ENCODE measurements at places on chromosomes 3 and 15.

- no peak for DNase-seq
Measured at GRCh38 chr3:107990433-107990832, 100.4 kb downstream of the CD47 start.

GRCh38 chr3:127339928-127340861 is 52.3 kb upstream of the PRR20G start:
- DNase-seq, result no peak

DNA sequence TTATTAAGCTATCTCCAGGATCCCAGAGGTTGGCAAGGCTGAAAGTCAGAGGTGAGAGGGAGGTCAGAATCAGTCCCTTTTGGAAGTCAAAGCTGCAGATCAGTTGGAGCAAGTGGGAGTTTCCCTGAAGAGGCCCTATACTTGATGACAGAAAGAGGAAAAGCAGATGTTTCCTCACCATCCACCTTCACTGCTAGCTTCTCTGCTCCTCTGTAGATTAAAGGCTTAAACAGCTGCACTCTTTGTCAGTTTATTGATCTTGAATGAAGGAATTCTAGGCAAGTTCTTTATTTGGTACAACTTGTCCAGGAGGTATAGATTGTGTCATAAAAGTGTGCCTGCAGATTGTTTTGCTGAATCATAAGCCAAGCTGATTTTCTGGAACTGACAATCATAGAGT is 408.2 kb upstream of the TGFBR2 start:
- DNase-seq, result no peak

DNA sequence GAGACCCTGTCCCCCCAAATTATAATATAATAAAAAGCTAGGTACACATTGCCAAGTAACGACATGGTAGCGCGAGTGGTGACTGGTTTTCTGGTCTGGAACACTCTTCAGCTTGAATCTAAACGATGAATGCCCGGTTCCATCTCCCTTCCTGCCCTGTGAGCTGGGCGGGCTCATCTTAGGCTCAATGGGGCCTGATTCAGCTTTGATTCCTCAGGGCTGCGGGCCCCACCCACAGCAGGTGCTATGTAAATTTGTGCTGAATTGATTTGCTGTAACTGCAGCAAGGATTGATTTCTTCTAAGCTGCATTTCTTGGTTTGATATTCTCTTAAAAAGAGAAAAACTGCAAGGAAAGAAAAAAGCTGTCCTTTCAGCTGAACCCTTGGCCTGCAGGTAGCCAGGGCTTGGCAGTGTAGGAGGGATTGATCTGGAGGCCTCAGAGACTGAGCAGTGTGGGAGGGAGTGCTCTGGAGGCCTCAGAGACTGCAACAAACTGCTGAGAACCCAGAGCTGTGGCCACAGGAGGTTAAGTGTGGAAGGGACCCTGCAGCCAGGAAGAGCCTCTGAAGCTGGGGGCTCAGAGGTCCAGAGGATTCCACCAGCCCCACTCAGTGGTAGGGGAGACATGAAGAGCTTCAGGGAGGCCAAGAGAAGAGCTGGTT is 231.6 kb downstream of the XXYLT1 start:
- no peak for DNase-seq

DNA sequence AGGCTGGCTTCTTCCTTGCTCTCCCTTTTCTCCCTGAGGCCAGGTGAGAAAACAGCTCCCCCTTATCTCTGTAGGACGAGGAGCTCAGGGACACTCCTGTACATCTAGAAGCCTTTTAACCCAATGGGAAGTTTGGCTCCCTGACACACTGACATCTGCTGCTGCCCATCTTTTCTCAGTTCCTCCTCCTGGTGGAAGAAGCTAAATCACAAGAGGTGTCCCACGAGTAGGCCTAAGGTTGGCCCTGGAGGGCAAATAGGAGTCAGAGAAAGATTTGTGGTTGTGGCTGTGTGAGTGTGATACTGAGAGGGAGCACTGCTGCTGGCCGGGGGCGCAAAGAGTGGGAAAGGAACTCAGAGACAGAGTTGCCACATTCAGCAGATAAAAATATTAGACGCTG is 49.5 kb downstream of the ARHGAP31 start:
- DNase-seq, result no peak

GRCh38 chr15:28182216-28182615 is 83.1 kb upstream of the OCA2 start:
- no peak for DNase-seq

- DNase-seq, result no peak
Measured at GRCh38 chr3:140470211-140470610, 207.7 kb upstream of the TRIM42 start.

GRCh38 chr3:134721214-134721613 is 70.4 kb upstream of the KY start:
- DNase-seq, result no peak

DNA sequence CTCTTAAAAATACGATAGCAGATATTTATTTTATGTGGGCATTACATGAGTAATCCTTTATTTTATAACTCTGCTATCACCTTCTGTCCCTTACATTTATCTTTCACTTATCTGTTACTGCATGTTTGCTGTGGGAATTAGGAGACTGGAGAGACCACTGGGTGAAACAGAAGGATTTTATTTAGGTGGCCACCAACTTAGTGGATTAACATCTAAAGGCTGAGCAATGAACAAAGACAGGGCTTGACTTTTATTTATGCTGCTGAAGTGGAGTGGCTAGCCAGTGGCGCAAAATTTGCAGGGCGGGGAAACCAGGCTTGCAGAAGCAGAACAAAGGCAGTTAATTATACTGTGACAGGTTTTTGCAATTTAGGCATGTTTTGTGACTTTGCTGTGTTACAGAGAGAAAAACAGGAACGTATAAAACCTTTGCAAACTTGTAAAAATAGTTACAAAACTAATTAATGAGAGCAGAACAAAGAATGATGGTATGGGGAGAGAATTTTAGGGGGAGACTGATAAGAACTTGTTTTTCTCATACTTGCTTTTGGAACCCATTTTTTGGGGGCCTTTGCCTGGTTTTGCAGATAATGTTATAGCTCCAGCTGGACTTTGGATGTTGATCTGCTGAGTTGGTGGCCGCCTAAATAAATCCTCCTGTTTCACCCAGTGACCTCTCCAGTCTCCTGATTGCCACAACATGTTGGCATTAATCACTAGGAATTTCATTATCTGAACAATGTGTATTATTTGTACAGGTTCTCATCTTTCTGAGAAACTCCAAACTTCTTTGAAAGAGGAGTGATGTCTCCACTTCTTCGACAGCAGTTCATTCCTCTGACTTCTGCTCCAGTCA is 18.0 kb downstream of the KLHL24 start:
- peak; percentile 4 for DNase-seq

DNA sequence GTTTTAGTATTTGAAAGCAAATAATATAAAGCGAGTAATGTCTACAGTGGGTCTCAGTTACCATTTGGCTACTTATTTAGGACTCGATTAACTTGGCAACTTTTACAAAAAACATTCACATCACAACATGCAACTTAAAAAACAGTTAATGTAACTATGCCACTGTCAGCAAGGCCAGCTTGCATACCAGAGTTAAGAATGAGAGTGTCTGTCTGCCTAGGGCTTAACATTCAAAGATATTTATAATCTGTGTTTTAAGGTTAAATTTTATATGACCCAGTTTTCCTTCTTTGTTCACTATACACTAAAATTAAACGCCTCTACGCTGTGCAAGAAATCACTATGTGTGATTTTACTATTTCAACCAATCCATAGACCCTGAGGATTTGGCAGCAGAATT is 5.2 kb upstream of the CDAN1 start:
- no peak for DNase-seq

DNA sequence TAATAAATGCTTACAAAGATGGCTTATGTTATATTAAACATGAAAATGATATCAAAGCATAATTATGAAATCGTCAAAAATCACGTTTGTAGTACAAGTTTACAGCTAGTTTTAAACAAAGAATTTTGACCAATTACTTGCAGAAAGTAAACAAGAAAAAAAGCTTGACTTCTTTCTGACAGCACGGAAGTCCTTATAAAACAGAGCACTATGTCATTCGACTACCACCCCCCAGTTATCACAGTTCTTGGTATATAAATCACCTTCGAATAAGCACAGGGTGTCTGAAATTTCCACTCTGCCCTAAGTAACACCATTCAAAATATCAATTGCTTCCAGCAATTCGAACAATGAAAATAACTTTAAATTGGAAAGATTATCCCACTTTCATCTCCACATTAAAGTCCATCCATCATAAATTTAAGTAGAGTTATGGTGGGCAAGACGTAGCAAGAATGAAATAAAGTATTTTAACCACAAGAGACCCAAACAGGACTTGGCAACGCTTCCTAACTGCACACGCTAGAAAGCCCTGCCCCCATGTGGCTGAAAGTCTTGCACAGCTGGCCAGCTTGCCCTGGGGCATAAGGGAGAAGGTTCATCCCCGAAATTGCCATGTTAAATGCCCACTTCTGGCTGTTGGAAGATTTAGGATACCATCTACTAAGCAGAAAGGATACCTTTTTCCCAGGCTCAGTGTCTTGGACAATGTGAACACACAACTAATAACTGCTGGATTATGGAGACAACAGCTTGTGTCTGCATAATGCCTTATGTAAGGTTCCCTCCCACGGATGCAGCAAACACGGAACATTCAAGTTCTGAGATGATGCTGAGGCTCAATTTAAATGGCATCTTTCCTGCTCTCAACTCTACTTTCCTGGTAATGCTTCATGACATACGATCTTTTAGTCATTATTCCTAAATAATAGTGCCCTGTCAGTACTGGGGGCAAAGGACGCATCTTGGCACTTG is 116.4 kb upstream of the TJP1 start:
- no peak for DNase-seq

DNA sequence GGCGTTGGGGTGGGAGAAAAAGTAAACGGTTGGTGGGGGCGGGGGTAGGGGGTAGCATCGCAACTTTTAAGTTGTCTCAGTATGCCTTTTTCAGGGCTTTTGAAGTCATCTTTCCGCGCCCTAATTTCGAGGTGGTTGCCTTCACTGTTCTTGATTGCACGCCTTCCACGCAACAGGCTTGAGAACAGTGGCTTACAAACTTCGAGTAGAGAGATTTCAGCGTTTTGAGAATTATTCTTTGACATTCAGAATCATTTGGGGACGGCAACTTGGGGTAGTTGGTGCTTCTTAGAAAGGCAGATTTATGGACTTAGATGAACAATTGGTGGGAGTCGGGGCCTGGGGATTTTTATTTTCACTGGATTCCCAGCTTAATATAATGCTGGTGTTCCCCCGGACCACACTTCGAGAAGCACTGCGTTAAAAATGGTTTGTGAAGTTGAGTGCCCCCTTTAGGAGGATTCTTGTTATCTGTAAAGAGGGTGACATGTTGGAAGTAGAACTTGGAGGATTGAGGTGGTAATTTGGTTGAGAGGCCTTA is 880 bp downstream of the PPP4R2 start:
- peak; percentile 70 for DNase-seq

DNA sequence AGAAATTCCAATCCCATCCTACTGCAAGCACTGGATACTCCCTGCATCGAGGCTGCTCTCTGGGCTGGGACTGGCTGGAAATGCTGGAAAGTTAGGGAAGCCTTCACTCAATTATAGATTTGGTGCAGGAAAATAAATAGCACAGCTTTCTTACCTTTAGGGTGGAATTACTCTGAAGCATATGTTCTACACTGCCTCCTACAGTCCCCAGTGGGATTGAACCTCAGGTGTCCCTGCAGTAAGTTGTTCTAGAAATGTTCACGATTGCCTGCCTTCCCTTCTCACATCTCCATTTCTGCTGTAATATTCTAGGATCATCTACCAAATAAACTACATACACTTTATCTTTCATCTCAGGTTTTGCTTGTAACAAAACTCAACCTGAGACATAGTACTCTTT is 536.7 kb upstream of the LMCD1 start:
- DNase-seq, result no peak

DNA sequence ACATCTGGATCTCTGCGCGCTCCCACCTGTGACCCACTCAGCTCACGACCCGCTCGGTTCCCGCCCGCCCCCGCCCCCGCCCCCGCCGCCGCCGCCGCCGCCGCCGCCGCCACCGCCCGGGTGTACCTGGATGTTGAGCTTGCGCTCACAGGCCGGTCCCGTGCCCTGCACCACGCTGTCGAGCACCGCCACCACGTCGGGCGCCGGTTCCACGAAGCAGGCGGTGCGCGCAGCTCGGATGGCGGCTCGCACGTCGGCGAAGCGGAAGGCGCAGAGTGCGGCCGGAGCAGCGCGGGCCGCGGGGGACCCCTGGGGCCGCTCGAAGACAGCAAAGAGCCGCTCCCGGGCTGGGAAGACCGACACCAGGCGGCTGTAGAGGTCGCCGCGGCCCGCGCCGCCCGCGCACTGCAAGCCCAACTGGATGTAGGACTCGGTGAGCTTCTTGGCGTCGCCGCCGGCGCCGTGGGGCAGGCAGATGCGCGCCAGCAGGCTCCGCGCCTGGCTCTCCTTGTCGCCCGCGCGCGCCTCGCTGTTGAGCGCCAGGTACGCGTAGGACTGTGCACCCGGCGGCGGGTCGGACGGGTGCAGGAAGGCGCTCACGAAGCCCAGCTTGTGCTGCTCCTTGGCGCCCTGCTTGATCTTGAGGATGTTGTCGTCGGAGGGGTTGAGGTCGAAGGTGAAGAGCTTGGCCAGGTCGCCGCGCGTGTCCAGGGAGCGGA is 1.1 kb downstream of the PLXND1 start:
- peak; percentile 63 for DNase-seq

GRCh38 chr3:132433121-132433520 is 15.8 kb downstream of the DNAJC13 start:
- DNase-seq, result no peak

DNA sequence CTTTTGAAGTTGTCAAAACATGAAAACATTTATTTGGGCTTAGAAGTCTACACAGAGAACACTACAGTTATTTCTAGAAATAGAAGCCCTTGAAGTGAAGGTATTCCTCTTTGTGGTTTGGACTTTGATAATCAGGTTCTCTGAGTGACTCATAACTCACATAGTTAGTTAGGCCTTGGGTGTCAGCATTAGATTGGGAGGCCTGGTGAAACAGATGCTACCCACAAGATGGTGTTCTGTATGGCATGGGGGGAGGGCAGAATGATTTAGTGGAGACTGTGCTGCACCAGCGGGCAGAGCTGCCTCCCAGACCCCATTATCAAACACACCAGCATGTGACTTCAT is 108.9 kb upstream of the ETV5 start:
- DNase-seq, result no peak
